Activated CD4-positive, alpha-beta T cell treated with anti-CD3 and anti-CD28 coated beads for 48 hours (primary cell): ENCODE measurements at places on chromosomes 4 and X.

- no peak for DNase-seq
Observed at GRCh38 chr4:16194214-16194613, 32.1 kb downstream of the TAPT1 start.

- no peak for DNase-seq
Observed at GRCh38 chr4:165763640-165764039, 109.4 kb upstream of the TLL1 start.

DNA sequence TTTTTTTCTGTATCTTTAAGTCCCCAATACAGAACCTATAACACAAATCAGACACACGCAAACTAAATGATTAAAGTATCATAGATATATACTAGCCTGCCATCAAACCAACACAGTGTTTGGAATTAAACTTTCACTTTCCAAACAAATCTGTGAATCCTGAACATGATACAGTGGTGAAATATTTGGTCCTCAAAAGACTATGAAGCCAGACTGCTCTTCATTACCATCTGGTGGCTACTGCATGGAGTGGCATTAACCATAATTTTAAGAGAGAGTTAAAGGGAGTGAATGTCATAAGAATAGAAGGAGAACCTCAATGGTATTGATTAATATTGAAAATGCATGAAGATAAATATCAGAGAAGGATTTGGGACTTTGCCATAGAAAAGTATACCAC lies 9.2 kb upstream of the GABRA4 start:
- DNase-seq, result no peak

DNA sequence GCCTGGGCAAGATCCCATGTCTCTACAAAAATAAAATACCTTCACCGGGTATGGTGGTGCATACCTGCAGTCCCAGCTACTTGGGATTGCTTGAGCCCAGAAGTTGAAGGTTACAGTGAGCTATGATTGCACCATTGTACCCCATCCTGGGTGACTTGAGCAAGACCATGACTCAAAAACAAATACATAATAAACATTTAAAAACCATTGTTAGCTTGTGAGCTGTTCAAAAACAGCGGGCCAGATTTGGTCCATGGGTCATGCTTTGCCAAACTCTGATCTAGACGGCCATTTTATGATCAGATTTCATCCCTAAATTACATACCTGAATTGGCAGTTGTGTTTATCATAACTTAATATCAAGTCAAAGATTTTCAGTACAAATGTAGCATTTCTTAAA lies 76.0 kb upstream of the GPM6B start:
- no peak for DNase-seq
